ENCODE measurements at places on chromosomes 2 and 18.

- DNase-seq: peak; percentile 67
Observed at GRCh38 chr2:207423886-207424285, 105.9 kb upstream of the CREB1 start.

GRCh38 chr2:232600053-232600773 lies 33.2 kb upstream of the EFHD1 start:
- DNase-seq: no peak

GRCh38 chr2:162037028-162037795 lies 36.8 kb downstream of the DPP4 start:
- DNase-seq: no peak

GRCh38 chr2:168375195-168375798 lies 80.8 kb upstream of the CERS6 start:
- no peak for DNase-seq

DNA sequence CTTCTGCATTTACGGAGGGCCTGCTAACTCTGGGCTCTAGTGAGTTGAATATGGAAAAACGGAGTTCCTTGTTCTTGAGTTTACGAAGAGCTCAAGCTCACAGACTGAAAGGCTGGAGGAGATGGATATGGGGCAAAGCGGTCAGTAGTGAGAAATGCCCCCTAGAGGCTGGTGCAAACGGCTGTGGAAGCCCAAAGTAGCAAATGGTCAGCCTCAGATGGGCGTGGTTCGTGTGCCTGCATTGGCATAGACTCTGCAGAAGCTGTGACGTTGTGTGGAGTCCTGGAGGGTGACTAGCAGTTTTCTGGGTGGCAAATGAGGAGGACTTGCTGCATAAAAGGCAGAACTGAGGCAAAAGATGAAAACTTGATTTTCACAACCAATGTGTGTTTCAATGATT lies 93.6 kb upstream of the TWIST2 start:
- peak; percentile 3 for DNase-seq

GRCh38 chr2:85588236-85588635 lies 4.0 kb downstream of the VAMP5 start:
- DNase-seq: no peak

DNA sequence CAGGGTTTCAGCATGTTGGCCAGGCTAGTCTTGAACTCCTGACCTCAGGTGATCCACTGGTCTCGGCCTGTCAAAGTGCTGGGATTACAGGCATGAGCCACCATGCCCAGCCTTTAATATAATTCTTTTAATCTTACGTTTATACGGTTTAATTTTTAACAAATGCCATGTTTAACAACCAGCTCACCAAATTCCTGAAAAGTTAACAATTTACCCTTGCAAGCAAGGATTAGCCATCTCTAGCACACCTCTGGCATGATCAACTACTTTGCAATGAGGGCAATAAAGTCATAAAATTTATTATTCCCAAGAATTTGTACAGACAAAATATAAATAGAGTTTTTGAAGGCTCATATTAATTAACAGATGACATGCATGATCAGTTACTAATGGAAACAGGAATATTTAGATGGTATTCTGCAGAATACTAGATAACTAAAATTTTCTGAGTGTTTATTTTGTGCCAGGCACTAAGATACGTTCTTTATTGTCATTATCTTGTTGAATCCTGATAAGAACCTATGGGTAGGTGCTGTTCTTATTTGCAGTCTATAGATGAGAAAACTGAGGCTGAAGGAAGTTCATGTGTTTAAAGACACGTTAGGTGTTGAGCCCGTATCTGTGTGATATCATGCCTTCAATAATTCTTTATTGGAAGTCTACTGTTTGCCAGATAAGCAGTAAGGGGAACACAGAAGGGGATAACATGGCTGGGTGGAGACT lies 190.1 kb downstream of the CDCA7 start:
- no peak for DNase-seq

DNA sequence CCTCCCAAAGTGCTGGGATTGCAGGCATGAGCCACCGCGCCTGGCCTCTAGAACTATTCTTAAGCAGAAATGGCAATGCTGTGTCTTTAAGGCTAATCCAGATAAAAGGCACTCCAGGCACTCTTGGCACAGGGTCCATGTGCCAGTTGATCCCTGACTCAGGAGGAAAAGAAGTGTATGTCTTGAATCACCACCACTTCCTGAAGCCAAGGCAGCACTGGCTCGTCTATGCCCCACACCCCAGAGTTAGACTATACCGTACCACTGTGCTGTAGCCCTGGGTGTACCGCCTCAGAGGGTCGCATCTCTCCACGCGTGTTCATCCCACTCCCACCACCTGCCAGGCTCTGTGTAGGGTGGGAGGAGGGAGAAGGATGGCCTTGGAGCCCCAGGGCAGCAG lies 9.0 kb downstream of the TNFRSF11A start:
- DNase-seq: no peak

GRCh38 chr18:7830468-7830867 lies 263.4 kb downstream of the PTPRM start:
- peak; percentile 15 for DNase-seq

DNA sequence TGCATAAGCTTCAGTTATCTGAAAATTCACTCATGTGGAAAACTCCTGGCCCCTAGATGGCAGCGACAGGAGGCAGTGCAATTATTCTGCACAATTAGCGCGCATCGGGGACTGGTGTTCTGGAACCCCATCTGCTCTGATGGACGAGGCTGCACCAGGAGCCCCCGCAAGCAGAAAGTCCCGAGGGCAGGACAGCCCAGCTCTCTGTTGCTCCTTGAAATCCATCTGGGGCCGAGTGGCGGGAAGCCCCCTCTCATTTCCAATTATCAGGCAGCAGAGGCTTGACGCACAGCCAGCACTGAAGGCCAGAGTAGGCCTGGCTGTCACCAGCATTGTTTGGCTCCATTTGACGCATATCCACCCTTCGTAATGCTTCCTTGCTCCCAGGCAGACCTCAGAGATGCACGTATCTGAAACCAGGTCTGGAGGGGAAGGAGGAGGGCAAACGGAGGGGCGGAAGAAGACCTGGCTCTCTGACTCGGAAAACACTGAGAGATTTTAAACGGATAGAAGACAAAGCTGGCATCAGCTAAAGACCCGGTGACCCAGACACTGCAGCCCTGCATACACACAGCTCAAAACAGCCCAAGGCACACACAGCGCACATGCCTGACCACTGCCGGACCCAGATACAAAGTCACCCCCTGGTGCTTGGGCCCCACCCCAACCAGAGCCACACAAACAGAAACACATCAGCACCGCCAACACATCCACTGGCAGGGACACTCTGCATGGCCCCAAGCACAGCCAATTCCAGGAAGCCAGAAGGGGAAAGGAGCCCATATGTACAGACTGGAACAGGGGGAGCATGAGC lies 69.8 kb downstream of the TNS1 start:
- DNase-seq: no peak

- DNase-seq: no peak
Observed at GRCh38 chr2:69449906-69450305, 12.7 kb upstream of the NFU1 start.

GRCh38 chr18:22387787-22388186 lies 29.9 kb downstream of the CTAGE1 start:
- DNase-seq: no peak

GRCh38 chr2:35463805-35464596 lies 891.6 kb upstream of the CRIM1 start:
- no peak for DNase-seq

GRCh38 chr2:98517636-98518035 lies 73.0 kb downstream of the INPP4A start:
- DNase-seq: no peak

- no peak for DNase-seq
Observed at GRCh38 chr18:65527879-65528633, 222.8 kb upstream of the CDH7 start.

DNA sequence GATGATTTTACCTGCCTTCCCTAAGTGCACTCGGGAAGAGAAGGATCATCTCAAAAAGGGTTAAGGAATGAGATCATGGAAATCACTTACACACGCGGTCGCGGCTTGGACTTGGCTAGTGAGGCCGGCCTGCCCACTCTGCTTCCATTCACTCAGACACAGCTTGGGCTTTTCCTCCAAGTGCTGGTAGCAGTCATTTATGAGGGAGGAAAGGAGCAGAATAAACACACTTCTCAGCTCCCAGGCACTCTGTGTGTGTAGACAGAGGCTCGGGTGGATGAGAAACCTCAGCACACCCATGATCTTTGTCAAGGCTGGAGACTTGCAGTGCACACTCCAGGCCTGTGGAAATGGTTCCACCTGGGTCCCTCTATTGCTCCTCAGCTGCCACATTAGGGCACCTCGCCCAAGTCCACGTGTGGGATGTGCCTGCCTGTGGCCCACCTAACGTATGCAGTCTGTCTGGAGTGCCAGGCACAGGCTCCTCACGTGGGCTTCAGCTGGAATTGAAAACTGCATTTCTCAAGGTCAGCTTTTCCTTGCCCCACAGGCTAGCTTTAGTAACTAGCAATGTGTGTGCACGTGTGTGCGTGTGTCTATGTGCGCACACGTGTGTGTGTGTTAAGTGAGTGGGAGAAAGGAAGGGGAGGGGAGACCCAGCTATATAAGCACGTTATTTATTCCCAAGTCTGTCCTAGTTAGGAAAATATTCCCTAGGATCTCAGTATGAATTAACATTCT lies 288.4 kb downstream of the SOX11 start:
- no peak for DNase-seq

DNA sequence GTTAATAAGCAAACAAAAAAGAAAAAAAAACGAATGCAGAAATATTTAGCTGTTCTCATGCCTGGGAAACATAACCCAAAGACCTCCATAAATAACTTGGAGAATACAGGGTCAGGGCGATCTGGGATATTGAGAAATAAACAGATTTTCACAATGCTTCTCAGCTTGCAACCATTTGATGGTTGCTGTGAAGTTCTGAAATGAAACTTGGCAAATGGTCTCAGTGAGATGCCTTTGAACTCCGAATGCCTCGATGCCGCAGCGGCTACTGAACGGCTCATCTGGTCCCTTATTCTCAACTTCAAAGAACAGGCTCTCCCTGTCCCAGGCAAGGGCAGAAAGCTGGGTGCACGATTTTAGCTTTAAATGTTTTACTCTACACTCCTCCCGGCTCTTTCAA lies 78.1 kb downstream of the ZNF516 start:
- DNase-seq: no peak

DNA sequence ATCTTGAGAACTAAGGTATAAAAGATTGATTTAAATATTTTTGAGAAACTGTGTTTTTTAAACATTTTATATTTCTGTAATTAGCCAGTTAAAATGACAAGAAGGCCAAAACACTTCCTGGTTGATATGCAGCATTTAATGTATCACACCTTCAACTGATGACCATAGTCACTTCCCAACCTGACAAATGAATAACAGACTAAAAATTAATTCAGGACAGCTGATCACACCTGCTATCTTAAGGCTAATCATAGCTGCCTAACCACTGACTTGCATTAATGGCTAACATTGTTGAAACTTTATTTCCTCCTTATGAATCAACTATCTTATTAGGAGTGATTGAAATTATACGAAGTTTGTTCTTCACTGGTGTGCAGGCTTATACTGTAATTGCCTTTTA lies 125.8 kb upstream of the MSTN start:
- DNase-seq: no peak

GRCh38 chr2:141423124-141423523 lies 707.7 kb downstream of the LRP1B start:
- no peak for DNase-seq

DNA sequence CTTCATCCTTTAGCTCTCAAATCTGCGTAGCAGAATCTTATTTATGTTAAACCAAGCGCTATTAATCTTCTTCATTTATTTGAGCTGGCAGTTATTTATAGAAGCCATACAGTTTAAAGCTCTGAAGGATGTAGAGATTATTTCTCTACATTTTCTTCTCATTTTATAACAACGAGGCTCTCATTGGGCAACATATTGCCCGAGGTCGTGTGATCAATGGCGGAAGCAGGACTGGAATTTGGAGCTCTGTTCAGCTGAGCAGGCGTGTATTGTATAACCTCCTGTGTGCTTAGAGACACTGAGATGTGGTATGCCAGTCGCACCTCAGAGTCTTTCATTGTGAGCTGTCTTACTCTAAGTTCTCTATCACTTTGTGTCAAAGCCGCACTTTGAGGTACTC lies 17.5 kb upstream of the DRC1 start:
- no peak for DNase-seq
